ENCODE measurements at places on chromosomes 3 and 15. TPM values are rescaled to one million over a fixed set of nuclear protein-coding genes. Genes with fewer than 3 reads are reported as not detected.

Gene PRICKLE2
- 41.5 TPM for total RNA-seq

Gene GADL1
- not detected for total RNA-seq

Gene LNP1
- 4.6 TPM for total RNA-seq

- peak; percentile 37 for DNase-seq
These were observed 526 bp downstream of the RMDN3 start for GRCh38 chr15:40754574-40754882.

- no peak for DNase-seq
These were observed 339.9 kb upstream of the KCNH8 start for GRCh38 chr3:18808429-18808828.

GRCh38 chr3:101155825-101156224 is 162.6 kb upstream of the ABI3BP start:
- no peak for DNase-seq

DNA sequence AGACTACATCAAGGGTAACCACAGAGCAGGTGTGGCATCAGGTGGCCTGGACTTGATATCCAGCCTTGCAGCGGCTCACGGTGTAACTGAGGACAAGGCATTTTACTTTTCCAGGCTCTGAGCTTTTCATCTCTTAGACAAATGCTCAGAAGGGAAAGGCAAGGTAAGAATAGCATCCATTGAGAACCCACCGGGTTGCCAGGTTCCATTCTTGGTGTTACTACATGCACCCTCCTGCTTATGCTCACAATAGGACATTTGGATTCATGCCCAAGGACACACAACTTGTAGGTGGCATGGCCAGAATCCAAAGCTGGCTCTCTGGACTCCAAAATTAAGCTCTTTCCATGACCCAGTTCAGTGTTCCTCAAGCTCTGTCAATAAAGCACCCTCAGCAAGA is 85.5 kb downstream of the CCNL1 start:
- DNase-seq: no peak

DNA sequence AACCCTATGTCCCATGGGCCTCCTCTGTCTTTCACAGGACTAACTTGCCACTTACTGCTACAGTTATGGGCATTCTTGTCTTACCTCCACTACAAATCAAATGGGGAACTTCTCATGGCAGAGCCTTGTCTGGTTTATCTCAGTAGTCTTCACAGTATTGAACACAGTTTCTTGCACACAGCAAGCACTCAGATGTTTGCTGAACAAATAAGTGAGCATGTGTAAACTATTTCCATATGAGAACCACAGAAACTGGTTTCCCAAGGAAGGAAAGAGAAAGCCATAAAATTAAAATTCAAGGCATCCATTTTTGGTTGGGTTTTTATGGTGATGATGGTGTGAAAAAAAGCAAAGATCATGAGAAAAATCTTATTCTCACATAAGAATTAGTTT is 189.2 kb downstream of the MEX3B start:
- no peak for DNase-seq

- no peak for DNase-seq
These were observed 84.3 kb downstream of the KLHL25 start for GRCh38 chr15:85710340-85710842.

DNA sequence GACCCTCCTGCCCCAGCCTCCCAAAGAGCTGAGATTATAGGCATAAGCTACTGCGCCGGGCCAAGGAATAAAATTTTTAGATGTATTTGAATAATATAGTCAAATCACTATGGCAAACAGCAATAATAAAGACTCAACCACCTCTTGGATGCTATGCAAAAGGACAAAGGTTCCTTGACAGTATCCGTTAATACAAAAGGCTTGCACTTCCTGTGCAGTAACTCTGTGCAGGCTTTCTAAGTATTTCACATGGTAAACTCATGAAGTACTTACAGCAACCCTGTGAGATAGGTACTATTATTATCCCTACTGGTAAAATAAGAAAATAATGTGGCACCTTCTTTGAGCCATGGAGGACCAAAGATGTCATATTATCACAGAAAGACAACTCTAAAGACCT is 86.8 kb downstream of the SHQ1 start:
- no peak for DNase-seq
